ENCODE measurements at places on chromosomes 3 and 15.
A peak's percentile ranks its signal among the peaks of the same experiment; 100 is the strongest.

DNA sequence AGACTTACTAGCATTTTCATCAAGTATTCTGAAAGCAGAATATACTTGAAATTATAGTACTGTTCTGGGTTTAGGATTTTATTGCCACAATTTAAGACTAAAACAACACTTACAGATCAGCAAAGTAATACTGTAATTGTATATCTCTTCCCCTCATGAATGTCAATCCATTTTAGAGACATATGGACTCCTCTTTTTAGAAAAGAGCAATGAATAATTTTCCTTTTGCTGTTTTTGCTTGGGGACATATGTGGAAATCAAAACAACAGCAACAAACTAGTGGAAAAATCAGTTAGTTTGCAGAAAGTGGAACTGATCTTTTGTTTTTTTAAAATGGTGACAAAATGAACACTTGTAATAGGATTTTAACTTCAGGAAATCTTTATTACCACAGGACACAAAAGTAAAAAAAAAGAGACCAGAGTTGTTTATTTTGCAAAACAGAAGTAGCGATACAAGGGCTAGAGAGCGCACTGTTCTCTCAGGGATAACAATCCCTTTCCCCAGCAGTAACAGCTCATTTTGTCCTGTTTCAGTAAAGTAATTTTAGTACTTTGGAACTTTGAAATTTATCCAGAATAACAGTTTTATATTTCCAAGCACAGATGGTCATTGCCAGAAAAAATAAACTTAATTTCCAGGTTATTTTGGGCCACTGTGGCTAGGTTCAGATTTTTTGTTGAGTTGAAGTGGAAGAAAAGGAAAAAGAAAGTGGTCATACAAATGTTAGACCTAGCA lies 17.1 kb downstream of the LEKR1 start:
- DNase-seq: no peak

- no peak for DNase-seq
Measured at GRCh38 chr3:60854791-60855190, 396.5 kb downstream of the FHIT start.

DNA sequence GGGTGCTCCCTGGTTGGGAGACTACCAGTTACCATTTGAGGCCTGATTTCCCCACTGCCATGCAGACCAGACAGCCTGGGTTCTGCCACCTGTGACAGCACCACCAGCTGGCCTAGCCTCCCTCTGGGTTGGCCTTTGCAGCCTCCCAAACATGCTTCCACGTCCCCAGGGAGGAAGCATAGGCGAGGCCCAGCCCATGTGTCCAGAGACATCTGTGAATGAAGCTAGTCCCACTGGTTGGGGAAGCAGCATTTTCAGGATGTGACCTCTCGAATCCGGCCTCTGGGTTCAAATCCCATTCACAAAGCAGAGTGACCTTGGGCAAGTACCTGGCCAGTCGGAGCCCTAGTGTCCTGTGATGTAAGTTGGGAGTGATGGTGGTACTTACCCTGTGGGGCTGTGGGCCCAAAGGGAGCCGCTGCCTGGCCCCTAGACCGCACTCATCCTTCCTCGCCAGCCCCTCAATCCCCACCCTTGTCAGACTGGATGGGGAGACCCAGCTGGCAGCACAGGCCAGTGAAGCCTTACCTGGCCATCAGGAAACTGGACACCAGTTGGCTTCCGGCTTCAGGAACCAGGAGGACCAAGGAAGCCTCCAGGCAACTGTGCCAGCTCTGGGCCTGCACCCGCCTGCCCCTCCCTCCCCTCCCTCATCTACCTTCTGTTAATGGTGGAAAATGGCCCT lies 6.0 kb downstream of the KLF15 start:
- no peak for DNase-seq

- DNase-seq: no peak
Measured at GRCh38 chr3:184738506-184738890, 26.6 kb upstream of the MAGEF1 start.

DNA sequence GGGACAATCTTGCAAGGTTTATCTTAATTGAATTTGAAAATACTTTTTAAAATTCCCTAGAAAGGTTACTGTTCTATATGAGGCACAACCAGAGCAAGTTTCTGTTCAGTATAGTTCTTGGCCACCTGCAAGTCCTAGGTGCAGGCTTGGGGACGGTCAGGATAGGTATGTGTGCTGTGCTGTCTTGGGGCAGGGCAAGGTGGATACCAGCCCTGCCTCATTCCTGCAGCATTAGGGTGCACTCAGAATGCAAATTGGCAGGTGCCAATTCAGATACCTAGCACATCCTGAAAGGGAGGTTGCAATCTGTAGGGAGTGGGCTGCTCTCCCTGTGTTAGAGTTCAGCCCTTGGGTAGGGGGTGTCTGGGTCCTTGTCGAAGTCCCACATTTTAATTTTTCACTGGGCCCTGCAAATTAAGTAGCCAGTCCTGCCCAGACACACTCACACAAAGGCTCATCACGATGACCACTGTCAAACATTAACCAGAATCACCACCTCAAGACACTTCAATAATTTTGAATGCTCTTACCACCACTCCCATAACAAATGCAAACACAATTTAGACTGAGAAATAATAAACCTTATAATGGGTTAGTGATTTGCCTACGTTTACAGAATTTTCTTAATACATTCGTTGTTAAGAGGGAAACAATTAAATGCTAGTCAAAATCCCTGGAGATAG lies 838.0 kb upstream of the NR2F2 start:
- DNase-seq: no peak

GRCh38 chr3:171336406-171336805 lies 123.8 kb downstream of the TNIK start:
- DNase-seq: no peak

GRCh38 chr3:177758126-177758525 lies 560.8 kb upstream of the TBL1XR1 start:
- no peak for DNase-seq

DNA sequence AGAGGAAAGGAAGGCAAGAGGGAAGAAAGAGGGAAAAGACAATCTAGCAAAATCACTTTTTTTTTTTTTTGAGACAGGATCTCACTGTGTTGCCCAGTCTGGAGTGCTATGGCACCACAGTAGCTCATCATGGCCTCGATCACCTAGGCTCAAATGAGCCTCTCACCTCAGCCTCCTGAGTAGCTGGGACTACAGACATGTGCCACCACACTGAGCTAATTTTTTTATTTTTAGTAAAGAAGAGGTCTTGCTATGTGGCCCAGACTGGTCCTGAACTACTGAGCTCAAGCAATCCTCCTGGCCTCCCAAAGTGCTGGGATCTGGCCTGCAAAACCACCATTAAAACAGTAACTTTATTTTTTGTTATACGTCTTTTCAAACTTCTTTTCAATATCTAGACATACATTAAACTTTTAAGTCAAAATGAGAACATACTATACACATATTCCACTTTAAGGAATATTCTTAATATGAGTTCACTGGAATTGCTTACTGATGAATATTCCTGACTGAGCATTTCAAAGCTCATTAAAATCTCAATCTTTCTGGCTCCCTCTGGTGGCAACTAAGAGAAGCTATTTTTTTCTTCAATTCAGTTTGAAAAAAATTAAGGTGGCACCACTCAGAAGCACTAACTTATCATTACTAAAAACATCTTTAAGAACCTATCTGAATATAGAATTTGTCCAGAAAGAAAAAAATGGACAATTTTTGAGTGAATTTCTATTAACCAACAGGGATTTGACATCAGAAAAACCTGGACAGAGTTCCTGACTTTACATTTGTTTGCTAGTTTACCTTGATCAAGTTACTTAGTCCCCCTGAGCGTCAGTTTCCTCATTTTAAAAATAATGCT lies 40.9 kb downstream of the UACA start:
- peak; percentile 36 for DNase-seq

DNA sequence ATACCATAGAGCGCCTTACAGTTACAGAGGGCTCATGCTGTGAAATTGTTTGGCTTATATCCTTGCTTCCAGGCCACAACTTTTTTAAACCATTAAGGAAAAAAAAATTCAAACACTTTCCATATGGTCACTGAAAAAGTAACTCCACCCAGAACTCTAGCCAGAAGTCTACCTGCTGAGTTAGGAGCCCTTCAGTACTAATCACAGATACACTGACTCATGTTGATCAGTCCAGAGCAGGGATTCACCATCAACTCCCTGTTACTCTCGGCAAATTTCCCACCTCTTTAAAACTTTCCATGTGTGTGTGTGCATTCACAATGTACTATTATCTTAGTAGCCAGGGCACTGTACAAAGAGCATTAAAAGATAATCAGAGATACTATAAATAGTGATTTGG lies 372.8 kb downstream of the MAGI1 start:
- DNase-seq: no peak

DNA sequence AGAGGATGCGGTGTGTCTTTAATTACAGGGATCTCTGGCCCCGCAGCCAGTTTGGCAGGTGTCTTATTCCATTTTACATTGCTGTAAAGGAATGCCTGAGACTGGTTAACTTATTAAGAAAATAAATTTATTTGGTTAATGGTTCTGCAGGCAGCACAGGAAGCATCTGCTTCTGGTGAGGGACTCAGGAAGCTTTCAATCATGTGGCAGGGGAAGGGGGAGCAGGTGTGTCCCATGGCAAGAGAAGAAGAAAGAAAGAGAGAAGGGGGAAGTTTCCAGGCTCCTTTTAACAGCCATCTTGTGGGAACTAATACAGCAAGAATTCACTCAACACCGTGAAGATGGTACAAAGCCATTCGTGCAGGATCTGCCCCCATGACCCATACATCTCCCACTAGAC lies 128.0 kb upstream of the CRBN start:
- DNase-seq: no peak

DNA sequence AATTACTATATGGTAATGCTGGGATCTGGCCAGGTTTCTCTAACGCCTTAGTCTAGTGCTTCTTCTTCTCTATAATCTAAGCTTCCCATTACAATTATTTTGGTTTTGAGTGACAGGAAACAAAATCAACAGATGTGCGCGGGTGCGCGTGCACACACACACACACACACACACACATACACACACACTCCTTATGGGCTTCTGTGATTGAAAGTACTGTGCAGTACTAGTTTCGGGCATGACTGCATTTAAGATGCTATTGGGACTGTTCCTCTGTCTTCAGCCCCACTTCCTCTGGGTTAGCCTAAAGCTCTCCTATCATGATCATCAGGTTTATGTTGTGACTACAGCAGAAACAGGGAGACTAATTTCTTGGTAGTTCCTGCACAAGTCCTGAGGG lies 32.2 kb downstream of the EPHB1 start:
- no peak for DNase-seq

DNA sequence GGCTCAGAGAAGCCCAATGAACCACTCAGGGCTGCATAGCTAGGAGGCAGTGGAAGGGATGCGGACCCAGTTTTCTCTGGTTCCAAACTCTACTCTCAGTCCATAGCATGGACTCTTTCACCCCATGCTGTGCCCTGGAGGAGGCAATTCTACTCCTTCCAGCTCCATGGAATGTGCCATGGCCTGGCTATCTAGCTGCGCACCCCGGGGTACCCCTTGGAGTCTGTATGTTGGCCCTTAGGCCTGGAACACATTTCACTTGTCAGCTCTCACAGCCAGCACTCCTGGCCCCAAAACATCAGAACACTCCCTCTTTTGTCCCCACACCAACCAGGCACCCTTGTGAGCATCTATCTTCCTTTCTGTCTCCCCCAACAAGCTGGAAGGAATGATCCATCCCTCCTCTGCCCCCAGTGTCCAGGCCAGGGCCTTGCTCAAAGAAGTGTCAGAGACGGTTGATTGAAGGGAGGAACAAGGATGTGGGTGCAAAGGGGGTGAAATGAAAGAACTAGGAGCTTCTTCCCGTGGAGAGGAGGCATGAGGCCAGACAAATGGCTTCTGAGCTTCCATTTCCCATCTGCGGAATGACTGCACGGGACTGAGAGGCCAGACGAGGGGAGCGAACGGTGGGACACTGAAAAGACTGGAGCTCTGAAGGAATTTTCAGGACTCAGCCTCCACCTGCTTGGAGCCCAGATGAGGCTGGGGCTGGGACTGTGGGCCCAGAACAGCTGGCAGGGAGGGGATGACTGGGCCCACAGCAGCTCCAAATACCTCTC lies 2.8 kb downstream of the PRSS50 start:
- DNase-seq: no peak

DNA sequence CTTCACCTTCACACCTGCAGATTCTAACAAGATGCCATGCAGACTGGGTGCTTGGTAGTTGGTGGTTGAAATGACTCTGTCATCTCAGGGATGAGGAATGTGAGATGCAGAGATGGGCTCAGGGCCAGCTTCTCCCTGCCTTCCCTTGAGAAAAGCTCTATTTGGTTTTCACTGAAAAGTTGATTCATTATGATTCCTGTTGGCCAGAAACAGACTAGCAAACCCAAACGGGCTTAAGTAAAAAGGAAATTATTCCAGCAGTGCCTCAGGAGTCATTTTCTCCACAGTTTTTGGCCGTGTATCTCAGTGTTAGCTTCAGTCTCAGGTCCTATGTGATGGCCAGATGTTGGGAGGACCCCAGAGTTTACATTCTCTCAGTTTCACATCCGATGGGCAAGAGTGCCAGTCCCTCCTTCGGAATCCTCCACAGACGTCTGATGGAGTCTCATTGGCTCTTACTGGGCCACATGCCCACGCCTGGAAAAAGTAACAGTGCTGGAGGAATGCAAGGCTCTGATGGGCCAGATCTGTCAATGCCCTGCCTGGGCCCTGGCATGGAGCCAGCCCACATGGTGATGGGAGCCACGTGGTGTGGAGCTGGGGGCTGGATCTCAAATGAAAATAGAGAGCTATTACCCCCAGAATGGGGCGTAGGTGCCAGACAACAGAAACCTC lies 22.3 kb upstream of the SACM1L start:
- DNase-seq: no peak

- no peak for DNase-seq
Measured at GRCh38 chr3:100615684-100616083, 6.3 kb downstream of the ADGRG7 start.

DNA sequence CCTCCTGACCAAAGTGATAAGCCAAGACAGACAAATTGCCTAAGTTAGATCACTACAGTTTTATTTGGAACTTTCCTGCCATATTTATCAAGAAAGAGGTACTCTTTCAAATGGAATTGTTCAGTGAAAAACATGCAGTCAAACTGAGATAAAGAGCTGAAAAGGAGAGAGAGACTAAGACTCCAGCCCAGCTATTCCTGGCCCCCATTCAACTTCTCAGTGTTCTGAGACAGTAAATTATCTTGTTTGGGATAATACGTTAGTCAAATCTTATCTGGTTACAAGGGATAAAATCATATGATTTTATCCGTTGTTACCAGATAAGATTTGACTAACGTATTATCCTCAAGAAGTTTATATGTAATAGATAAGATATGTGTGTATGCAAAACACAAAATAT lies 67.6 kb upstream of the CMC1 start:
- no peak for DNase-seq

GRCh38 chr3:71469138-71469435 lies 114.4 kb downstream of the FOXP1 start:
- DNase-seq: no peak

- DNase-seq: no peak
Measured at GRCh38 chr3:66370179-66370578, 130.6 kb downstream of the LRIG1 start.

Measured in immature natural killer cell (primary cell).